ENCODE measurements at places on chromosomes 6 and 20. TPM values are rescaled to one million over a fixed set of nuclear protein-coding genes. Genes with fewer than 3 reads are reported as not detected.

Gene TEAD3
- 13.7 TPM for total RNA-seq

DNA sequence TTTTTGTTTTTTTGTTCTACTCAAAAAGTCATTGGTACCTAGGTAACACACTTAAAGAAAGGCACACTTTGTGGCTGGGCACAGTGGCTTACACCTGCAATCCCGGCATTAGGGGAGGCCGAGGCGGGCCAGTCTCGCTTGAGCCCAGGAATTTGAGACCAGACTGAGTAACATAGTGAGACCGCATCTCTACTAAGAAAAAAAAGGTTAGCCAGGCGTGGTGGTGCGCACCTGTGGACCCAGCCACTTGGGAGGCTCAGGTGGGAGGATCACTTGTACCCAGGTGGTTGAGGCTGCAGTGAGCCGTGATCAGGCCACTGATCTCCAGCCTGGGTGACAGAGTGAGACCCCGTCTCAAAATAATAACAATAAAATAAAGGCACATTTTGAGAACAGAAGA is 67.4 kb upstream of the BHLHE23 start:
- H3K4me3 ChIP-seq = no peak overlapping the region
- no peak for DNase-seq
- no peak overlapping the region for H3K27ac ChIP-seq
- no peaks in the 10 kb centered on the region for H3K36me3 ChIP-seq
- no peaks in the 10 kb centered on the region for H3K27me3 ChIP-seq

DNA sequence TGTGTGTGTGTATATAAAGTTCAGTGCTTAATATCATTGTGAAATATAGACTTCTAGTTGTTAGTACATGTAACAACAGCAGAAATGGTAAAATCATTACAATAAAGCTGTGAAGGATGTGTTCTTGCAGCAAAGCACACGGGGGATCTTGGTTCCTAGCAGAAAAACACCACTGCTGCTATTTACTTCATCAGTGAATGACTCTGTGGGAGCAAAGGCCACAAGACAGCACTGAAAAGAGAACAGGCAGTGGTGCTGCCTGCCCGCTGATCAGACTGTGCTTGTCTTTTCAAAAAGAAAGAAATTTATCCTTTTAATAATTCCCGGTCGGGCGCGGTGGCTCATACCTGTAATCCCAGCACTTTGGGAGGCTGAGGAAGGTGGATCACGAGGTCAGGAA is 689.9 kb upstream of the CITED2 start:
- H3K36me3 ChIP-seq = no peaks in the 10 kb centered on the region
- H3K4me3 ChIP-seq = no peak overlapping the region
- H3K27ac ChIP-seq = no peak overlapping the region
- H3K4me1 ChIP-seq = no peaks in the 10 kb centered on the region
- H3K27me3 ChIP-seq = no peaks in the 10 kb centered on the region
- DNase-seq = no peak

- peaks cover 62% of the 10 kb centered on the region for H3K36me3 ChIP-seq
- H3K27me3 ChIP-seq = no peaks in the 10 kb centered on the region
- peaks cover 7% of the 10 kb centered on the region for H3K4me1 ChIP-seq
- no peak overlapping the region for H3K27ac ChIP-seq
Observed at GRCh38 chr20:23367770-23368169, 5.8 kb downstream of the GZF1 start.

DNA sequence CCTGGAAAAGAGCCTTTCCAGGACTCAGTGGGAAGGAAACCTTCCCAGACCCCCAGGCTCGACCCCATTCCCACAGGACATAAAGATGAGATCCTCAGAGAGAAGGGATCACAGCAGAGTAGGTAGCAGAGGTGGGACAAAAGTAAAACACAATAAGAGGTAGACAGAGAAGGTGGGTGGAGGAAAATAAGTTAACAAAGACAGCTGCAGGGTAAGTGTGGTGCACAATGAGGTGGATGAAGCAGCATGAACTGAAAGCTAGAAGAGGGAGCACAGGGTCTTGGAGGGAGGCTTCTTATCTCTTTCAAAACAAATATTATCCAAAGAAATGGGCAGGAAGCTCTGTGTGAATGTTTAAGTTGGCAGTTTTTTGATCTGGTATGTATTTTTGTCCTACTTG is 14.0 kb upstream of the MAP7 start:
- H3K27me3 ChIP-seq = no peaks in the 10 kb centered on the region
- H3K36me3 ChIP-seq = no peaks in the 10 kb centered on the region
- no peaks in the 10 kb centered on the region for H3K4me1 ChIP-seq

DNA sequence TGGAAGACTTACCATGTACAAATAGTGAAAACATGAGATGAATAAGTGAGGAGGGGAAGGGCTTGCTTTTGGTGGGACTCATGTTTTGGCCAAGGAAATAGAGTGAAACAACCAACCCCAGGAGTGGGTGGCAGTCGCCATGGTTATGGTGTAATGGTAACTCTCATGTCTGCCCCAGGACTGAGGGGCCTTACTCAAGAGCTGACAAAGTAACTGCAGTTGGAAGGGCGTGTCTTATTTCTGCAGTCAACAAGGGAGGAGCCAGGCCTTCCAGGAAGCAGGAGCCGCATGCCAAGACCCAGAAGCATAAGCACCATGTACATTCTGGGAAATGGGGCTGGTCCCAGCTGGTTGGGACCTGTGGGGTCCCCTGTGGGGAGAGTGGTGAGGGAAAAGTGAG is 108.5 kb downstream of the UNC5CL start:
- H3K36me3 ChIP-seq = no peaks in the 10 kb centered on the region
- no peaks in the 10 kb centered on the region for H3K27me3 ChIP-seq
- H3K27ac ChIP-seq = no peak overlapping the region
- DNase-seq = no peak

GRCh38 chr20:53524589-53525312 is 68.9 kb downstream of the ZNF217 start:
- no peak overlapping the region for H3K27ac ChIP-seq
- H3K4me3 ChIP-seq = no peak overlapping the region
- H3K27me3 ChIP-seq = no peaks in the 10 kb centered on the region
- no peak for DNase-seq
- H3K36me3 ChIP-seq = no peaks in the 10 kb centered on the region

DNA sequence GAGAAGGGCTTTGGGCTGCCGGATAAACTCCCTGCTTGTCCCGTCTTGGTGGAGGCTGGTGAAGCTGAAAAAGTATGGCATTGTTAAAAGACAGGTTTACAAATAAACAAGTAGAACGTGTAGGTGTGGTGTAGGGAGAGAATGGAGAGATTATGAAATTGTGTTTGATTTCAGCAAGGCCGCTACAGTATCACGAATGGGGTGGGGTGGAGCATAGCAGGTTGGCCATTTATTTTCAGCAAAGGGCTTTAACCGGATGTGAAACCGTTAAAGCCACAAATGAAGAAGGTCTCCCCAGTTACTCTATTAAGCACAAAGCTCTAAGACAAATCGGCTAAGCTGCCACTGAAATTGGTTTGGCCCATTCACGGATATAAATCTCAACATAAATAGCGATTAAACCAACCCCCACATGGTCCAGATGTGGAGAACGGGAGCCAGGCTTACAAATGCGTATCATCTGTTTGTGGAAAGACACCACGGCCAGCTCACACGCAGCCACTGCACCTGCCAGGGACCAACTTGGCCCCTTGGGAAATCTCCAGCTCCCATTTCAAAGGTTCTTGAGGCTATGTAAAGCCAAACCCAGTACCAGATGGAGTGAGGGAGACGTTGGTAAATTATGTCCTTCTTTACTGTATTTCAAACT is 94.0 kb downstream of the ZMYND8 start:
- H3K4me1 ChIP-seq = peaks cover 31% of the 10 kb centered on the region
- H3K4me3 ChIP-seq = no peak overlapping the region
- DNase-seq = no peak
- peak overlapping the region; percentile 56 for H3K27ac ChIP-seq
- peaks cover 90% of the 10 kb centered on the region for H3K36me3 ChIP-seq

DNA sequence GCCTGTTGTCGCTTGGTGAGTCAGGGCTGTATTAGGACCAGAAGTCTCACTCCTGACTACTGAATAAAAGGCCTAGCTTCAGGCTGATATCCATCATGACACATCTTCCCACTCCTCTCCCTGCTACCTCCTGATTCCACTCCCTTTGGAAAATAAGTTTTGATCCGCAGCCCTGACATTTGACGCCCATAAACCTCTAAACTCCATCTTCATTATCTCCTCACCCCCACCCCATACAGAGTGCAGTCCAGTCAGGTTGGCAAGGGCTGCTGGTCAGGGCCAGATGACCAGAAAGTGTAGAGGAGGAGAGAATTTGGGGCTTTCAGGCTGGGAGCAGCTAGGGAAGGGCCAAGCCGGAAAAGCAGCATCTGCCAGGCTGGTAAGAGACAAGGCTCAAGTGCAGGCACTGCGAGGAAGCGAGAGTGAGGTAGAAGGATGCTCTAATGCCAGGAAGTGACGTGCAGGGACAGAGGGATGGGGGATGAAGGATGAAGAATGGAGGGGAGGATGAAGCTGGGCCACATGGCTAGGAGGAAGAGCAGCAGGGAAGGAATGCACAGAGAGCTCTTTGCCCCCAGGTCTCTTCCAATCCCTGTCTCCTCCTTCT is 1.2 kb downstream of the GGT7 start:
- H3K36me3 ChIP-seq = no peaks in the 10 kb centered on the region
- DNase-seq = no peak
- no peak overlapping the region for H3K27ac ChIP-seq
- no peak overlapping the region for H3K4me3 ChIP-seq

DNA sequence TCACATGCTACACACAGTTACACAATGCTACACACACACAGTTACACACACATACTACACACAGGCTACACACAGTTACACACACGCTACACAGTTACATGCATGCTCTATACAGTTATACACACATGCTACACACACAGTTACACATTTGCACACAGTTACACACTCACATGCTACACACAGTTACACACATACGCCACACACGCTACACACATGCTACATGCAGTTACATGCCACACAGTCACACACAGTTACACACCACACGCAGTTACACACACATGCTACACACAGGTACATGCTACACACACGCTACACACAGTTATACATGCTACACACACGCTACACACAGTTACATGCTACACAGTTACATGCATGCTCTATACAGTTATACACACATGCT is 15.6 kb downstream of the MYT1 start:
- H3K27me3 ChIP-seq = no peaks in the 10 kb centered on the region
- no peaks in the 10 kb centered on the region for H3K4me1 ChIP-seq
- H3K4me3 ChIP-seq = no peak overlapping the region
